ENCODE measurements at places on chromosomes 4 and X. TPM values are rescaled to one million over a fixed set of nuclear protein-coding genes. Genes with fewer than 3 reads are reported as not detected.

SEC31A gene
- 204 TPM for total RNA-seq

SYN1 gene
- 0.85 TPM for total RNA-seq

USP17L26 gene
- not detected for total RNA-seq

GRCh38 chrX:107355533-107355932 lies 93.9 kb upstream of the FRMPD3 start:
- H3K4me1 ChIP-seq, result no peaks in the 10 kb centered on the region
- peaks cover 9% of the 10 kb centered on the region for H3K27me3 ChIP-seq
- H3K36me3 ChIP-seq, result no peaks in the 10 kb centered on the region
- no peak overlapping the region for H3K4me3 ChIP-seq

DNA sequence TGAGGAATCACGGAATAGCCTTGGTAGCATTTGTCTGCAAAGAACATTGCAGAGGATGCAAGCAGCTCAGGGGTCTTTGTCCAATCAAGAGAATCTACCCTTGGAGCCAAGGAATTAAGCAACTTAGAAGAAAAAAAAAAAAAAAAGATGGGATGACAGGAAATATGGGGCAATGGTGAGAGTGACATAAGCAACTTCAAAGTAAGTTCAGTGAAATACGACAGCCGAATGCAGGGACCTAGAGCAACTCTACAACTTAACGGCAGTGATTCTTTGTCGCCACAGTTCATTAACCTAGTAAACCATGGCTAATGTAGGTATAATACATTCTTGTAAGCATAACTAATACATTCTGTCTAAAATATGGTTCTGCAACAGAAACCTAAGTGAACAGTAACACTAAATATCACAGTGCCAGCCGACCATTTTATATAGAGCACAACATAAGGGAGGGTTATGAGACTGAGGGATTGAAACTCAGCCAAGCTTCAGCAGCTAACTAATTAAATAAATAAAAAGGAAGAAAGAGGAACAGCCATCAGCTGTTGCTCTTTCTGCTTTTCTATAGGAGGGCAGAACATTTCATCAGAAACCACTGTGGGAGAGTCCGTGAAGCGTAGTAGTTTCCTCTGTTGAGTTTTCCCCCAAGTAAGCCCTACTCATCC lies 74.7 kb downstream of the PPARGC1A start:
- no peaks in the 10 kb centered on the region for H3K36me3 ChIP-seq
- no peak overlapping the region for H3K4me3 ChIP-seq
- H3K27me3 ChIP-seq, result no peaks in the 10 kb centered on the region
- H3K4me1 ChIP-seq, result peaks cover 5% of the 10 kb centered on the region

Measured in kidney (tissue), 22 donors.